ENCODE measurements at places on chromosomes 7 and 10. TPM values are rescaled to one million over a fixed set of nuclear protein-coding genes. Genes with fewer than 3 reads are reported as not detected.
A peak's percentile ranks its signal among the peaks of the same experiment; 100 is the strongest.

DNA sequence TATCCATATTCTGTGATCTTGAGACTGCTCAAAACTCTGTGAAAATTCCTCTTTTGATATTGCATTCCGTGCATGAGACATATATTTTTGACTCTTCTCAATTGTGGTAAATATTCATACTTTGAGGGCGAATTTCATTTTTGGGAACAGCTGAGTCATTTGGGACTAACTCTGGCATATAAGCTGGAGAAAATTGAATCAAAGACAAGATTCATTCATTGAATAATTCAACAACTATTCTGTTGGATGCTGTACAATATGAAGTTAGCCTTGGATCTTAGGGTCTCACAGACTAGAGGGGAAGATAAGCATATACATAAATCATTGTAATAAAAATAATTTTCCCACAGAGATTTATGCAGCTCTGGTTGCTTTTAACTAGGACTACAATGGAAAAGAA is 183.2 kb upstream of the NEBL start:
- DNase-seq = no peak

DNA sequence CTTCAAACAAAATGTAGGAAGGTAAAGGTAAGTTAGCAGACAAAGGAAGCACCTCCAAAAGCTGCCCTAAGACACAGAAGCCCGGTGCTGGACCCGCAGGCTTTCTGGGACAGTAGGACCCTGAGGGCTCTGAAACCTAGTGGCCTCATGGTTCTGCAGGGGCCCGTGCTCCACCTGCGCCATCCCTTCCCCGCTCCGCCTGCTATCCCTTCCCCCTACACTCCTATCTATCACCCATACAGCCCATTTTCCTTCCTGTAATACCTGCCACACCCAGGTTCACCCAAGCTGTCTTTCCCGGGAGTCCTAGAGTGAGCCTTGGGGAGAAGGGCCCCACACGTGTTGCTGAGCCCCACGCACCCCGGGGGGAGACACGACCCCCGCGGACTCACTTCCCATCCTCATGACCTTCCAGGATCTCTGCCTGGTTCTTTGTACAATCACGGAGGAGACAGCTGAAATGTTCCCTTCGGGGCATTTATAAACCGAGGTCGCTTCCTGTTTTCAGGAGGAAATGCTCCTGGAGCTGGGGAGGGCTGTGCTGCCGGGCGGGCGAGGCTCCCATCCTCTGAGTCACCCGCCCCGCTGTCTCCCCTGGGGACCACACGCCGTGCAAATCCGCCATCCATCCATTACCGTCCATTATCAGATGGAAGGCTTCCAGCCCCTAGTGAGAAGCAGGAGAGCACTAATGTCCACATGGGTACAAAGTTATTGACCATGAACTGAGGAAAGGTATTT is 251.7 kb upstream of the PITRM1 start:
- no peak for DNase-seq

Gene ABCC2
- 1.9 TPM for total RNA-seq

Gene CLDN3
- total RNA-seq = 0.36 TPM

GRCh38 chr7:27179503-27180430 is 5.3 kb downstream of the HOXA11 start:
- DNase-seq = peak; percentile 80

Gene NRG3
- 8.2 TPM for total RNA-seq

Gene NPY4R
- not detected for total RNA-seq

Gene NT5C2
- 88.2 TPM for total RNA-seq

DNA sequence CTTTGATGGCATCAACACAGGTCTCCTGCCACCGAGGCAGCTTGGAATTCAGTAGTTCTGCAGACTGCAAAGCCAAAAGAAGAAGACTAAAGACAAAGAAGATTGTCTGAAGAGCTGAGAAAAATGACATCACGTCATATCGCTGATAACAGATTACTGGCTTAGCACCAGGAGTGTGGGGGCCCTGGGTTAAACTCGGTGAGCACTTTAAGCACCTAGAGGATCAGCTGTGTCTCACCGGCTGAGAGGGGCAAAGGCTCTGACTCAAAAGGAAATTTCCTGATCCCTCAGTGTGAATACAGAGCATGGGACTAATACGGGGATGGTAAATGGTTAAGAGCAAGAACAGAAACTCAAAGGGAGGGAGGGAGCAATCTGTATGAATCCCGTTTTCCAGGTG is 30.7 kb downstream of the BRI3 start:
- DNase-seq = no peak

Gene GCK
- not detected for total RNA-seq

Gene HNRNPA2B1
- 623 TPM for total RNA-seq

- DNase-seq = no peak
Measured at GRCh38 chr7:115728518-115728917, 302.0 kb downstream of the TFEC start.

Gene GSTO2
- 5.9 TPM for total RNA-seq

DNA sequence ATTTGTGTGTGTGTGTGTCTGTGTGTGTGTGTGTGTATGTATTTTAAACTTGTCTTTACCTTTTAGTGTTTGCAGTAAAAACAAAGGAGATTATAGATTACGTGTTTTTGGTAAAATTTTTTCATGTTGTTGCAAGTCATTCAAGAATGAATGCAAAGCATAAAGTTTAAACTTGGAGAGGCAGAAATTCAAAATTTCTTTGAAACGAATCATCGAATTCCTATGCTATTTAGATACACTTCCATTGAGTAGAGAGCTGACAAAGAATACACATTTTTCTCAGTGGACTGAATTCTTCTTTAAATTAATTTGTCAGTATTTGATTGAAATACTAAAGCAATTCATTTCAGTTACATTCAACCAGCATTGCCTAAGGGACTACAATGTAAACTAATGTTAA is 66.0 kb upstream of the HDAC9 start:
- no peak for DNase-seq

DNA sequence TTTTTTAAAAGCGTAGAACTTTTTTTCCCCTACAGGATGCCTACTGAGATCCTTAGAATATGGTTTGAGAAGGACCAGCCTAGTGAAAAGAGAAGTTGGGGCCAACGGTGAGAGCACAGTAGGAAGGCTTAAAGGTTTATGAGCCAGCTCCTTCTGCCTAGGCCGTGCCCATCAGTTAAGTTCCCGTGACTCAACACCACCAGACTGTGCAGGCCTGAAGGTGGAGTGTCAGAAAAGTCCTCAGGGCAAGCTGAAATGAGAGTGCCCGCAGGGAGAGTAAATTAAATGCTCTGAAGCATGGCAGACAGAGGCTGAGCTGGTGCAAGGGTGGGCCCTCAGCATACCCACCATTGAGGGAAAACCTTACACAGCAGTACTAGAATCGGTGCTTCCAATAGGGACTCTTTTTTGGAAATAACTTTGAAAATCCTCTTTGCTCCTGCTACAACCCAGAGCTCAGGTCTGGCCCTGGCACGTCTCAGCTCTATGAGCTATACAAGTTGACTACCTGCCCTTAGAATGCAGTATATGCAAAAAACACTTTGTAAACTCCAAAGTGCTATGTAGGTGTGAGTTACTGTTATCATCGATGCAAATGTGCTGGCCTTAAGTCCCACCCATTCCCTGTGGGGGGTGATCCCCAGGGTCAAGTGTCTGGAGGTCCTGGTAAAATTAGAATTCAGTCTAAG is 15.2 kb upstream of the C10orf67 start:
- DNase-seq = no peak

Gene SSC4D
- total RNA-seq = 15.6 TPM

Gene TAS2R4
- 1.1 TPM for total RNA-seq

Gene ADAMTS14
- 1.1 TPM for total RNA-seq

Gene GBF1
- total RNA-seq = 45.1 TPM

Gene APBB1IP
- not detected for total RNA-seq

- no peak for DNase-seq
Measured at GRCh38 chr10:85619832-85620231, 746.8 kb downstream of the GRID1 start.

- DNase-seq = no peak
Measured at GRCh38 chr7:108104324-108104723, 25.8 kb downstream of the LAMB4 start.

GRCh38 chr7:55431898-55432297 is 66.8 kb downstream of the LANCL2 start:
- no peak for DNase-seq

GRCh38 chr10:36688717-36689116 is 436.7 kb upstream of the ANKRD30A start:
- DNase-seq = no peak

Gene GOLGA7B
- total RNA-seq = 2.5 TPM

Gene PDZD7
- 0.54 TPM for total RNA-seq

Gene KLF14
- total RNA-seq = not detected

Gene AMPH
- total RNA-seq = 1.6 TPM

DNA sequence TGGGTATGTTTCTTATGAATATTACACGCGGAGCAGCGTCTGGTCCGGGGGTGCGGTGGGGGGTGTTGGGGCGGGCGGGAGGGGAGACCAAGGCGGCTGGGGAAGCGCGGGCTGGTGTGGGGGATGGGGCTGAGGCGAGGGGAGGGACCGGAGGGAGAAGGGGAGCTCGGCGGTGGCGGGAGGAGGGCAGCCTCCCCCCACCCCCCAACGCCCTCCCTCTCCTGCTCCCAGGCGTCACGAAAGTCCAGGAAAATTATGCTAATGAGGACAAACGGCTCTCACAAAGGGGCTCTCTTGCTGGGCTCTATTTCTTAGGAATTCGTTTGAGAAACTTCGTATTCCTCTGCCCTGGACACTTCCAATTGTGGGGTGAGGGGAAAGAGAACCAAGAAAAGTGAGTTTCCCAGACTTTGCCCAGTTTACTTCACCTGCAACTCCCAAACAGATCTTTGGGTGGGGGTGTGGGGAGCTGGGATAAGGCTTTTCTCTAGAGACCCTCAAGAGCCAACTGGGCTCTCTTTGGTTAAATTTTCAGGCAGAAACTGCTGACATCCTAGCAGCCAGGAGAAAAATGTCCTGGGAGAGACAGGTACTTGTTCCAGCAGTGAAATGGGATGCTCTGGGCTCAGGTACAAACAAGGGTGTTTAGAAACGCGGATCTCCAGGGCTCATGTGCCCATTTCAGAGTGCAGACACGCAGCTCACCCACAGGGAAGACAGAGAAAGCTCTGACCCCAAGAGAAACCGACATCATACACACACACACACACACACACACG is 11.7 kb upstream of the HOXA2 start:
- DNase-seq = no peak

DNA sequence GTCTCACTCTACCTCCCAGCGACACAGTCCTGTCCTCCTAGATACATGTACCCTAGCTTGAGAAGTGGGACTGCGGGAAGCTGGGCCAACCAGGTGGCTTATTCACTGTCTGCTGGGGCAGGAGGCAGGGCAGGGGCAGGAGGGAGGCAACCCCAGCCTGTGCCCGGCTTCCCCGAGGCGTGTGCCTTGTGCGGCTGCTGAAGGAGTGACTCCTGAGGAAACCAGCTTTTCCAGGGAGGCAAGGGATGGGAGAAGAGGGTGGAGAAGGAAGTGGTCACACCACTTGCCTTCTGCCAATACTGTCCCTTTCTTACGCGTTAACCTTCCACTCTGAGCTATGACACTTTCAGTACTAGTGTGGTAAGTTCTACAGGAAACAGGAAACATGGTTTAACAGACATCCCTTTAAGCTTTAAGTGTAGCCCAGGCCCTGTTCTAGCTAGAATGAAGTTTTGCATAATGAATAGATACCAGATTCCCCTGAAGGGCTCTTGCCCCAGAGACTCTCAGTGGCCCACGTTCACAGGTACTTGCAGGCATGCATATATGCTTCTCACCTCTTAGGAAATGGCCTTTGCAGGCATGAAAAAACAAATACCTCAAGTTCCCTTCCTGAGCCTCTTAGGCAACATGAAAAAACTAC is 40.6 kb downstream of the SYPL1 start:
- DNase-seq = peak; percentile 27

DNA sequence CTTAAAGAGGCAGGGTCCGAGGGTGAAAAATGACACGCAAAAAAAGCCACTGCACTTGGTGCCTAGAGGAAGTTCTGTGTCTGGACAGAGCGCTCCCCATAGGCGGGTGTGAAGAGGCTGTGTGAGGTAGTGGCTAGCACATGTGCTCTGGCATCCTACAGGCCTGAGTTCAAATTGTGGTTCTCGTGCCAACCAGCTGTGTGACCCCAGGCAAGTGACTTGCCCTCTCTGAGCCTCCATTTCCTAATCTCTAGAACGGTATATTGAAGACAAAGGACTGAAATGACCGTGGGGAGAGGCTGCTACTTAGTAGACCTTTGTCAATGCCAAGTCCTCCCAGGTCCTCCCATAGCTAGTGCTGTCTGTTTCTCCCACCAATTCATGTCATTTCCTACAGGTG is 79.1 kb upstream of the MYL10 start:
- DNase-seq = no peak

- DNase-seq = no peak
Measured at GRCh38 chr10:112913661-112914287, 36.3 kb upstream of the TCF7L2 start.

GRCh38 chr7:101502466-101503098 is 126.5 kb downstream of the MYL10 start:
- no peak for DNase-seq

DNA sequence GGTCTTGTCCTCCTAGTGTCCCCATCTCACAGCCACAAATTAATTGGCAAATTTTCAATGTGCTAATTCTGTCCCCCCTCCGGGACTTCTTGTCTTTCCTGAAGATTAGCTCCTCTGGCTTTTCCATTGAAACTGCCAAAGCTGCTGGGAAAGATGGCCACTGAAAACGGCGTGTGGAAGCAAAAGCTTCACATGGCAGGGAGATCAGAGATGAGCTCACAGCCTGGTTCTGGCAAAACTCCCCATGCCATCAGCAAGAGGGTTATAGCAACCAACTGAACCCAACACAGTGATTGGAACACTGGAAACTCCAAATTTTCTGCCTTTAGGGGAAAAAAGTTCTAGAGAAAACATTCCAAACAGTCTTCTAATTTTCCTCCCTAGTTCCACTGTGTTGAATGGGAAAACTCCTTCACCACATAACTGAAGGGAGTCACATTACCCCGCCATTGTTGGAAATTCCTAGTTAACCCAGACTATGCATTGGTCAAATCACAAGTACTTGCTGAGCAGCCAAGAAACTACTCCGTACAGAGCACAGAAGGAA is 37.0 kb downstream of the NRAP start:
- no peak for DNase-seq

Gene ADAM12
- total RNA-seq = 9.0 TPM
